Esophagus muscularis mucosa (tissue), 4 donors: ENCODE measurements at places on chromosomes 12 and 14. TPM values are rescaled to one million over a fixed set of nuclear protein-coding genes. Genes with fewer than 3 reads are reported as not detected.

Gene OTOGL
- total RNA-seq, result 0.83 TPM

Gene ULK1
- total RNA-seq, result 37.5 TPM

Gene SELPLG
- total RNA-seq, result 15.7 TPM

DNA sequence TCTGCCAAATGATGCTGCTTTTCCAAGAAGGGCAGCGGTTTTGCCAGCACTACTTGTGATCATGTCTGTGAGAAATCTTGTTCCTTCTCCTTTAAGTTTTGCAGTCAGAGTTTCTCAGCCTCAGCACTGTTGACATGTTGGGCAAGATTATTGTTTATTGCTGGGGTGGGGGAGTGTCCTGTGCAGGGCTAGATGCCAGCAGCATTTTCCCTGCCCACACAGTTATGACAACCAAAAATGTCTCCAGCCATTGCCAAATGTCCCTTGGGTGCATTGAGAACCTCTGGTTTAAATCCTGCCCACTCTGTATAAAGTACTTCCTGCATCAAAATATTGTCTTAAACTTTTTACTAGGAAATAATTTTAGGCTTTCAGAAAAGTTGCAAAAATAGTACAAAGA is 20.0 kb downstream of the TMEM132C start:
- DNase-seq, result no peak

GRCh38 chr12:116465856-116466255 is 93.3 kb upstream of the MAP1LC3B2 start:
- DNase-seq, result no peak
